Kidney (tissue), 22 donors: ENCODE measurements at places on chromosomes 12 and 14. TPM values are rescaled to one million over a fixed set of nuclear protein-coding genes. Genes with fewer than 3 reads are reported as not detected.

GRCh38 chr14:33636716-33637115, 314.2 kb downstream of the EGLN3 start:
- no peak for DNase-seq

DNA sequence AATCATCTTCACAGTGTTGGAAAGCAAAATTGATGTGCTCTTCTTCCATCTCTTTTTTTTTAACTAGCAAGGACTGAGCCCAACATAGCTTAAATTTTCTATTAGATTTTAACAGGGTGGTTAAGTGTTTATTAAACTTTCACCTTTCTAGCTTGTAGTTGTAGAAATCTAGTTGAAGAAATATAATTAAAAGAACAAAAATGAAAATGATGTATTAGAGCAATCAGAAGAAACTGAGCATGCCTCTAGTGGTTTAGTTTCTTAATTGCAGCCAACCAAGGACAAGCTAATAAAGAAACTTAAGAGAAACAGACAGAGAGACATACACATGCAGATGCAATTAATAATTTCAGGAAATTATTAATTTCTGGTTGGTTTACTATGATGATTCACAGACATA, 673.0 kb upstream of the LMO3 start:
- no peak for DNase-seq

PCNX4 gene
- 44.9 TPM for total RNA-seq

- peak; percentile 78 for DNase-seq
These were observed 27.7 kb upstream of the HIGD1C start for GRCh38 chr12:50924439-50925341.

- no peak for DNase-seq
These were observed 72.2 kb downstream of the DENND5B start for GRCh38 chr12:31518680-31519227.

DNA sequence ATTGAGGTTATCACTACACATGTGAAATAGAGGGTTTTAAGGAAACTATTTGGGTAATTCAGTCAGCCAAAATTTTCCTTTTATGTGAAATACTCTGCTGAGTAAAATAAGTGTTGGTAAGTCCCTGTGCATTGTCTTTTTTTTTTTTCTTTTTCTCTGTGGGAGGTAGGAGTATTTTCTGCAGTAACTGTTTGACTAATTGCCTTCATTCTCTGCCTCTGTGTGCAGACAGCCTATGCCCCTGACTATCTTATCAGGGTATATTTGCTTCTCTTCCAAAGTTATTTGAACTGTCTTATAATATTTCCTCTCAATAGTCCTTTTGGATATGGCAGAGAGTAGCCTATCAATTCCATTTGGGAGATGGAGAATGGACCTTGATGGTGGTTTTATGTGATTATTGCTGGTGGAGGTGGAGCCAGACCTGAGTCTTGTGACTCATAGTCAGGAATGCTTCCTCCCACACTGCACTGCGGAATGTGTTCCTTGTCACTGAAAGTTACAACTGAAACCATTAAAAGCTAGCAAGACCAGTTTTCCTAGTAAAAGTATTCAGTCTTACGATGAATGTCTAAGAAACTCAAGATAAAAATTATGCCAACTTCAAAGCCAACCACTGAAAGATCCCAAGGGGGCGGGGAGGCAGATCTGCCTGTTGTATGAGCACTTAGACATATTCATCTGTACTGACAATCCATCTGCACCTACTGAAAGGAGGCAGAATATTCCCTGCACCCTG, 40.9 kb upstream of the STXBP6 start:
- peak; percentile 76 for DNase-seq

NRIP2 gene
- total RNA-seq = 11.7 TPM

DNA sequence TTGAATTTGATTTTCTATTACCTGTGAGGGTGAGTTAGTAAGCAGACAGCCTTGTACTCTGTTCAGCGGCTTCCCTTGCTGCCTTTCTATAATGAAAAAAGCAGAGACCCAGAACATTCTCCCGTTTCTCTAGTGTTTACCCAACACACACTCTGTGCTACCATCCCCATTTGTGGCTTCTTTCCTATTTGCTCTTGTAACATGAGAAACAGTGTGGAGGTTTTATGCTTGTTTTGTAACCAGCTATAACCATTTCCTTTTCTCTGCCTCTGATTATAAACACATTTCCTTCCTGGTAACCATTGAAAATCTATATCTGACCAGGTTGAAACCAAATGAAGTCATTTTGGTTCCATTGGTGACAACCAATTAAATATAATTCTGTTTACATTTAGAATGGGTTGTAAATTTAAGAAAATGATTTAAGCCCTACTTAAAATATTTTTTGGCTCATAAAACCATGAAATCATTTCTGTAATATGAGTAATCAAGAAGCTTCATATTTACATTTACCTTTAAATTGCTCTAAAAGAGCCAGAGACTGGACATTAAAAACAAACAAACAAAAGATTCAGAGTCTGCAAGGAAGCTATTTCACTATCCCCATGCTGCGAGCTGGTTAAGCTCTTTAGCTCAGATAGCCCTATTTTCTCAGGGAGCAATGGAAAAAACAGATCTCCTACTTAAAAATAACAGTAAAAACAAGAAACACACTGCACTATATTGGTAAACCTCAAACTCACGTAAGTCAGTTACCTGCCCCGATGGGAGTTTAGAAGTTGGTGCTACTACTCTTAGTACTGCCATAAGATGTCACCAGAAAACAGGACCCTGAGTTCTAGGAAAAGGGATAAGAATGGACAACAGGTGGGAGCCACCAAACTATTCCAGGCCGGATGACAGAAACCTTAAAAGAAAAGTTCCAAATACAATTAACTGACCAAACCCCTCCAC, 206.5 kb upstream of the EEA1 start:
- no peak for DNase-seq

- no peak for DNase-seq
These were observed 31.7 kb upstream of the FRMD6 start for GRCh38 chr14:51620056-51620455.

GRCh38 chr12:112146123-112146522, 20.8 kb downstream of the TRAFD1 start:
- no peak for DNase-seq

DNA sequence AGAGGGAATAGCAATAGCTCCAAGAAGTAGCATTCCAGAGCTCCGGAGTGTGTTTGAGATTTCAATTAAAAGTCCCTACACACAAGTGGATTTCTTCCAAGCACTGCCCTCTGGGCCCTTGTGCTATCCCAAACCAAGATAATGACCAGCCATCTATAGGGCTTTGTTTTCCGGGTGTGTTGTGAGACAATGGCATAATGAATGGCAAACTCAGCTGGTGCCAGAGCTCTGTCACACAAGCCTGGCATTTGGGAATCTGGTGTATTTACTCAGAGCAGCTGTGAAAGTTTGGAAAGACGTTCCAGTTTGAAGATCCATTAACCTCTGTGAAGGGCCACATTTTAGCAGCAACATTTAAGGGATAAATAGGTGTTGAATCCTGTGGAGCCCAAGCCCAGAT, 61.2 kb upstream of the TMTC2 start:
- DNase-seq = no peak

GRCh38 chr14:76168531-76168930, 16.8 kb downstream of the GPATCH2L start:
- no peak for DNase-seq

TWF1 gene
- 75.0 TPM for total RNA-seq
